ENCODE measurements at places on chromosomes 1 and 21.

- DNase-seq: no peak
These were observed 164.6 kb downstream of the ACTL8 start for GRCh38 chr1:17919525-17920439.

GRCh38 chr1:96259399-96259798 lies 462.2 kb upstream of the PTBP2 start:
- no peak for DNase-seq

GRCh38 chr1:67142931-67143330 lies 8.2 kb upstream of the C1orf141 start:
- no peak for DNase-seq

DNA sequence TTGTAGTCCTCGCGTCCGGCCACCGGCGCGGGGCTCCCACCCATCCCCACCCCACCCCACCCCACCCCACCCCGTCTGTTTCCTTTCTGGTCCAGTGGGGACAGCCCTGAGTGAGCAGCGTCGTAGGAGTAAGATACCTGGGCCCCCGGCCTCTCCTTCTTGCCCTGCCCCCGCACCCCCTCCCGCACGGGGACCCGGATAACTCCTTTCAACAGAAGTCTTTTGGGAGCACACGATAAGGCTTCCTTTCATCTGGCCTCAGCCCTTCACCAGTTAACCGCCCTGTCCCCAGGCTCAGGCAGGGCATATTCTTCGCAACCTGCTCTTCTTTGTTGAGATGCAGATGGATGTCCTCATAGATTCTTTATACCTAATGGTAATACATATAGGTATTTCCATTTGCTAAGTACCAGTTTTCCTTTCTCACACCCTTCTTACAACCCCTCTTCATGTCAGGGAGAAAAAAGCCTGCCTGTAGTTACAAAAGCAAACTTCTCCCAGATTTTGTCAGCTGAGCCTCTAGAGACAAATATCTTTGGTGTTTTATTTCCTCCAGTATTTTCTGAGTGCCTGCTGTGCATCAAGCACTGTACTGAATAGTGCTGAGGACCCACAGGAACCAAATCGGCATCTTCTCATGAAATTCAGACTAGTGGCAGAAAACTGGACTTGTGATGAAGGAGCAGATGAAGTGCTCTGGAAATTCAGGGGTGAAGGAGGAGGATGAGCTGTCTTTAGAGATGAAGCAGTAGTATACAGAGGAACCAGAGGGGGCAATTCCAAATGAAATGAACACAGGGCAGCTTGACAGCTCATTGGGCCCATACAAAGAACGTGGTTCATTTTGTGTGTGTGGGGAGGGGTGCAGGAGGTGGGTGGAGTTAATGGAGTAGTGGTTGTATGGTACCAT lies 33.6 kb downstream of the SLC2A1 start:
- DNase-seq: peak; percentile 89

- DNase-seq: peak; percentile 67
These were observed 19.9 kb downstream of the HIPK1 start for GRCh38 chr1:113949007-113949406.

Measured in hematopoietic multipotent progenitor cell treated with erythropoietin and hydrocortisone succinate and interleukin-3 and kit ligand, for 17 days (in vitro differentiated cells).